ENCODE measurements at places on chromosomes 6 and 20.

DNA sequence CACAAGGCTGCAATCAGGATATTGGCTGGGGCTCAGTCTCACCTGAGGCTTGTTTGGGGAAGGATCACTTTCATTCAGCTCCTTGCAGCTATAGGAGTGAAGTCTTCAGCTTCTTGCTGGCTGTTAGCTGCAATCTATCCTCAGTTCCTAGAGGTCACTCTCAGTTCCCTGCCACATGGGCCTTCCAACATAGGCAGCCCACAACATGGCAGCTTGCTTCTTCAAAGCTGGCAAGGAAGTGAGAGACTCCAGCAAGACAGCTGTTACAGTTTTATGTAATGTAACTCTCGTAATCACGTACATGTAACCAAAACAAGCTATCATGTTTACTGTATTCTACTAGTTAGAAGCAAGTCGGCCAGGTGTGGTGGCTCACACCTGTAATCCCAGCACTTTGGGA lies 226.9 kb downstream of the CDC5L start:
- no peak for DNase-seq

- DNase-seq = no peak
Observed at GRCh38 chr20:1933465-1933870, 38.3 kb downstream of the SIRPA start.

GRCh38 chr6:127539272-127539671 lies 20.1 kb upstream of the MTCL3 start:
- DNase-seq = no peak

GRCh38 chr6:22147921-22148776 lies 148.7 kb downstream of the PRL start:
- DNase-seq = peak; percentile 79

- no peak for DNase-seq
Observed at GRCh38 chr6:89066940-89067646, 13.5 kb upstream of the PNRC1 start.

- no peak for DNase-seq
Observed at GRCh38 chr20:40991181-40991889, 37.3 kb upstream of the TOP1 start.

- no peak for DNase-seq
Observed at GRCh38 chr6:37204014-37204751, 34.2 kb downstream of the PIM1 start.

GRCh38 chr20:33667245-33667675 lies 517 bp downstream of the ACTL10 start:
- no peak for DNase-seq

GRCh38 chr20:36526521-36527011 lies 14.8 kb upstream of the MYL9 start:
- no peak for DNase-seq

- DNase-seq = no peak
Observed at GRCh38 chr20:45426320-45427016, 10.5 kb downstream of the PIGT start.

GRCh38 chr6:102137859-102138258 lies 744.4 kb downstream of the GRIK2 start:
- no peak for DNase-seq

- DNase-seq = no peak
Observed at GRCh38 chr6:167833396-167833763, 6.7 kb downstream of the AFDN start.

DNA sequence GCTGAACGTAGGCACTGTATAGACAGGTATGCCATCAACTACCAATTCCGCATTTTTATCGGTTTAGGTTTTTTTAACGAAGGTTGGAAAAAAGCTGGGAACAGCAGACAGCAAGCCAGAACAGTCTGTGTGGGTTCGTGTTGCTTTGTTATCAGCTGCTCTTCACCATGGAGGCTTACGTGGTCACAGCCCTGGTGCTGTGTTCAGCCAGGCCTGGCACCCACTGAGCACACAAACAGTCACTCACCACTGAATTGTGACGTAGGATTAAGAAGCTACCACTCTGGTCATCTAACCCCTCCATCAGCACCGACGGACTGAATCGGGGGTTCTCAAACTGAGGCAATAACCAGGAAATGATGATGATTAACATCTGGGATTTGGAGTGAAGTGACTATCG lies 13.2 kb downstream of the FAM210B start:
- no peak for DNase-seq

- no peak for DNase-seq
Observed at GRCh38 chr20:51528263-51529027, 14.1 kb downstream of the NFATC2 start.

- no peak for DNase-seq
Observed at GRCh38 chr6:7292596-7293255, 20.3 kb downstream of the SSR1 start.

- DNase-seq = no peak
Observed at GRCh38 chr6:13281686-13282085, 46.7 kb downstream of the TBC1D7 start.

DNA sequence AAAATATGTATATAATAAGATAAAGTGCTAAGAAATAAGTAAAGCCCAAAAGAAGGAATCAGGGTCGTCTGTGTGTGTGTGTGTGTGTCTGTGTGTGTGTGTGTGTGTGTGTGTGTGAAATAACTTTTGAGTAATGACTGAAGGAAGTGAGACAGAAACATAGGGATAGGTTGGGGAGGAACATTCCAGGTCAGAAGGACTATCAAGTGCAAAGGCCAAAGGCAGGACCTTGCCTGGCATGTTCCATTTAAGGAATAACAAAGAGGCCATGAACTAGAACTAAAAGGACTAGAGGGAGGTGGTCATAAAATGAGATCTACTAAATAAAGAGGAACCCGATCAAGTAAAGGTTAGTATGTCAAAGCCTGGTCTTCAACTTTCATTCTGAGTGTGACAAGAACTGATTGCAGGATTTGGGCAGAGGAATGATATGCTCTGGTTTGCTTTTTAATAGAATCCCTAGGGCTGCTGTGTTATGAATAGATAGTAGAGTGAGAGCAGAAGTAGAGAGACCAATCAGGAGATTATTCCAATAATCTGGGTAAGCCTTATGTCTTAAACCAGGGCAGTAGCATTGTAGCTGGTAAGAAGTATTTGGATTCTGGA lies 6.9 kb downstream of the ENPP3 start:
- no peak for DNase-seq

- no peak for DNase-seq
Observed at GRCh38 chr20:47789081-47789763, 3.9 kb upstream of the SULF2 start.

DNA sequence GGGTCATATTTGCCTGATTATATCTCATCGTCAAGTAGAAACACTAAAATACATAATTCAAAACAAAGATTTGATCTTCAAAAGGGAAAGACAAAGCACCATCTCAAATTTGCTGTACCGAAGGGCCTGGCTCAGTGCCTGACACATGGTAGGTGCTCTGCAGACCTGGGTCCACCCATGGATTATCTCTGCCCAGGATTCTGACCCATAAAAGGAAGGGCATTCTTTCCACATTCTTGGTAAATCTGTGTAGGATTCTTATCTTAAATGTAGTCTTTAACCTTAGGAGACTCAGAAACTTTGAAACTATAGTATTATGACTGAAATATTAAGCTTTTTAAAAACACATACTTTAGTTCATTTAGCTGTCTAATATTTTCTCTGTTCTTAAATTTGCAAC lies 274.1 kb upstream of the FLRT3 start:
- no peak for DNase-seq

DNA sequence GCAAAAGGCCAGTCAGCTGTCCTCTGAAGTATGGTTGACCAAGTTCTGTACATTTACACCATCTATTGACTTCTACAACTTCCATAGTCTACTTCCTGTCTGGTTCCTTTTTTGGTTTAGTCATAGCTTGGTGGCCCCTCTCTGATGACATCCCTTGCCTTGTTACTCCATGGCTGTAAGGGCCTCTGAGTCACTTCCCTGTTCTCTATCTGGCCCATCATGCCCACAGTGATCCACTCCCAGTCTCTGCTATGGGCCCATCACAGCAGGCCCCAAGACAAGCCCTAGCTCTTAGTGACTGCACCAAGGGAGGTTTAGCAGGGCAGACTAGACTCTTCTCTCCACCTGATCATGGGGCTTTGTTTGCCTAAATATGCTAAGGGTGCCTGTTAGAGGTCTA lies 441.6 kb downstream of the HACE1 start:
- no peak for DNase-seq

DNA sequence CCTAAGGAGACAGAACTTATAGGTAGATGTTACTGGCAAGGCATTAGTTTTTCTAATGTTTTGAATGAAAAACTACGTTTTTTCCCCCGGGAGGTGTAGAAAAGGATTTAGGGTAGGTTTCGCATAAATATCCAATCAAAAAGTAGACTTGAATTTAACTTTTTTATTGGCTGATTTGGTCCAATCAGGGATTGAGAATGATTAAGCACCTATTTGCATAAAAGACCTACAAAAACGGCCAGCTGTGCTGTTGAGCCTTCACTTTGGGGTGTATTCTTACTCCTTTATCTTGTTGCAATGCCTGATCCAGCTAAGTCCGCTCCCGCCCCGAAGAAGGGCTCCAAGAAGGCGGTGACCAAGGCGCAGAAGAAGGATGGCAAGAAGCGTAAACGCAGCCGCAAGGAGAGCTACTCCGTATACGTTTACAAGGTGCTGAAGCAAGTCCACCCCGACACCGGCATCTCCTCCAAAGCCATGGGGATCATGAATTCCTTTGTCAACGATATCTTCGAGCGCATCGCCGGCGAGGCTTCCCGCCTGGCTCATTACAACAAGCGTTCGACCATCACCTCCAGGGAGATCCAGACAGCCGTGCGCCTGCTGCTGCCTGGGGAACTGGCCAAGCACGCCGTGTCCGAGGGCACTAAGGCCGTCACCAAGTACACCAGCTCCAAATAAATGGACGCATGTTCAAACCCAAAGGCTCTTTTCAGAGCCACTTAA lies 113.5 kb upstream of the BTN3A2 start:
- DNase-seq = no peak

DNA sequence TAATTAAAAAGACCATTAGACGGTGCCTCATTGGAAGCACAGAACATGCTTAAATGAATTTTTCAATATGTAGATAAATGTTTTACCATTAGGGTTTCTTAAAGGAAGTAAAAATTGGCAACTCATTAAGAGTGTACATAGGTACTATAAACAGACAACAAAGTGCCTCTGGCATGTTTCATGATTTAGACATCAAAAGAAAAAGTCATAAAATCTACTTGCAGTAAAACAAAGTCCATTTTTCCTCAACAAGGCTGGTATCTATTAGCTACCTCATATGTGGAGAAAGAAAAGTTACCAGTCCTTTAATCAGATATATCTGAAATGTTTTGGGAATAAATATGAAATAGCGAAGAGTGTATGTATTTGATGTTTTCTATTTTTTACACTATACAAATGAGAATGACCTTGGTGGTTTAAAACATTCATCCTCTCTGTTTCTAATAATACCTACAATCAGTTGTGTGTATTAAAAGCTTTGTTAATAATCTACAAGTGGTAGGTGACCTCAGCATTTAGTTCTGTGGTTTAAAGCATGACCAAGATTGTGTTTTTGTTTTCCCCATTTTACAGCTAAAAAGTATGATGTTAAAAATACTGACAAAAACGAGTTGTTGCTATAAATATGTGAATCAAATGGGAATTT lies 87.5 kb downstream of the HDGFL1 start:
- no peak for DNase-seq

DNA sequence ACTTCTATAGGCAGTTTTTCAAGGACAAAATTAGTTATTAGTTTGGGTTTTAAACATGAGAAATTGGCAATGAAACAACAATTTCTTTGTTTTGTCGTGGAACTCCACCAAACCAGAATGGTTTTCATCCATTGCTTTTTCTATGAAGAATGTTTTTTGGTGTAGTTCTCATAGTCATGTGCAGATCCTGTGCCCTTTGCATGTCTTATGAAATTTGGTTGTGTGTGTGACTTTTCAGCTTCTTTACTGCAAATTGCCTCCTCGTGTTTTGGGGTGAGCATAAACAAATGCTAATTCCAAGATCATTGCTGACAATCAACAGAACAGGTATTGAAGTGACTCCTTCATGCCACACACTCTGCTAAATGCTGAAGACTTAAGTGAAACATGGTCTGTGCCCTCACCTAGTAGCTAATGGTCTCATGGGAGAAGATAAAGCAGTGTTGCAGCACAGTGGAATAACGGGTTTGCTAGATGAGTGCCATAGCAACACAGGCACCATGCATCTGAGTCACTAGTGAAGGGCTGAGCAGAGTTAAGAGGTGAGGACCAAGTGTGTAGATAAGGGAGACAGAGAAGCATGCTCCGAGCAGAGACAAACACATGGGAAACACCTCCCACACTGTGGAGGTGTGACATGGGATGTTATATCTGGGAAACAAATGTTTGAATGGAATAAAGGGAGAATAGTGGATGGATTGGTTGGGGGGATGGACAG lies 120.0 kb downstream of the SLC16A10 start:
- DNase-seq = no peak

- no peak for DNase-seq
Observed at GRCh38 chr6:50791900-50792508, 26.7 kb upstream of the TFAP2B start.

All from NCI-H524 treated with DMSO at 0.1 percent for 48 hours (cell line).